Ovary (tissue), 10 donors: ENCODE measurements at places on chromosomes 1 and 21.
A peak's percentile ranks its signal among the peaks of the same experiment; 100 is the strongest.

- no peak for DNase-seq
Observed at GRCh38 chr21:32578107-32578691, 7.1 kb downstream of the TCP10L start.

- no peak for DNase-seq
Observed at GRCh38 chr1:109712321-109712864, 342 bp downstream of the GSTM5 start.

DNA sequence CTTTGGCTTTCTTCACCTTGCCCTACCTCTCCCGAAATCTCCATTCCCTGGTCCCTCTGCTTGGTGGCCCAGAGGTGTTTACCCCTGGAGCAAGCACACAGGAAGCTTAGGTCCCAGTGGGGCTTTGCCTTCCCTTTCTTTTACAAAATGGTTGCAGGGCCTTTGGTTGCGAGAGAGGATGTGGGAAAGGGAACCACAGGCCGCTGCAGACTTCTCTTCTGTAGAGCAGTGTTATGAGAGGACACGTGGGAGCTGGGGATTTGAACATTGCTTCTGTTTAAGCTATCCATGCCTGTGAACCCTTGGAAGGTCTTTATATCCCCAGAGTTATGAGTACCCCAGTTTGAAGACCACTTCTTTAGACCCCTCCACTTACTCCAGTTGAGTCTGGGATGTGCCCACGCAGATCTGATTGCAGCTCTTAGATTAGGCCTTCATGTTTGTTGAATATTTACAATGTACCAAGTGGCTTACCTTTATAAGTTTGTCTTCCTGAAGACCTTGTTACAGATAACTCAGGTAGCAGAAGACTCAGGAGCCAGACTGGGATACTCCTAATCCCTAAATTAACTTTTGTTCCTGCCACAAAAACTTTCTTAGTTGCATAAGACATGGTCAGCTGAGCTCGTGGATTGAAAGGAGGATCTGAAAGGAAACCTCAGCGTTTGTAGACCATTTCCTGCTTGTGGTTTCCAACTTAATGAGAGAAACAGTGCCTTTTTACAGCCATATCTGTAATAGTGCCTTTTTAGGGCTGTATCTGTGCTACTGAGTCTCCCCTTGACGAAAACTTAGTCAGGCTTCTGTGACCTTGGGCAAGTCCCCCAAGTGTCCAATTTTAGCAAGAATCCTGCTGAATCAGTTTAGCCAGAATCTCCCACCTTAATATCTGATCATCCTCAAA is 21.9 kb upstream of the IVNS1ABP start:
- DNase-seq = no peak

DNA sequence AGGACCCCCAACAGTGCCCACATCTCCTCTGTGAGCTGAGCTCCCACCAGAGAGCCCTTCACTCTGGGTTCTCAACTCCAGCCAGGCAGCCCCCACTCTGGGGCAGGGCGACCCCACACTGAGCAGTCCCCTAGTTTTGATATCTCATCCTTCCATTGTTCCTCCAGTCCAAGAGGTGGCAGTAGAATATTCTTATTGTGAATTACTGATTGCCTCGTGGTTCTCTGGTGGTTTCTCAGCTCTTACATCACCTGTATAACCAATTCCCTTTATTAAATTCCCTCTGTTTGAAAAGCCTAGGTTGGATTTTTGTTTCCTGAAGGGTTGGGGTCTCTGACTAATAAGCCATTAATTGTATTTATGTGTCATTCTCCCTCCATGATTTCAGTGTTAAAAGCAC is 407.5 kb downstream of the SETD4 start:
- no peak for DNase-seq

DNA sequence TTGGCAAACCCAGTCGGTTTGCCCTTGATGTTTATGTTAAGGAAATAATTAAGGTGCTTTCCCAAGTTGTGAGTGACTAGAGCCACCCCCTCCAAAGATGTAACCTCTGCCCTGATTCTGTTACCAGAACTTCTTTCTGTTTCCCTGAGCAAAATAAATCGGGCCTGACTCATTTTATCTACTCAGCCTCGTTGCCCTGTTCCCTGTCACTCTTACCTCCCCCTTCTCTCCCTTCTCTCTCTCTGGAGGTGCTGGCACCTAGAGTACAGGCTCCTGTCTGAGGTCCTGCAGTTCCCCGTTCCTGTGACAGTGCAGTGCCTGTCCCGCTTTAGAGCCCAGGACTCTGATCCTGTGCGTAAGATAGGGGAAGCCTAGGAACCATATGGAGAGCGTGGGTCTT is 35.4 kb downstream of the CXADR start:
- no peak for DNase-seq

- no peak for DNase-seq
Observed at GRCh38 chr1:77279929-77280328, 1.9 kb upstream of the AK5 start.

GRCh38 chr1:36109041-36109679 is 15.9 kb downstream of the COL8A2 start:
- DNase-seq = no peak

DNA sequence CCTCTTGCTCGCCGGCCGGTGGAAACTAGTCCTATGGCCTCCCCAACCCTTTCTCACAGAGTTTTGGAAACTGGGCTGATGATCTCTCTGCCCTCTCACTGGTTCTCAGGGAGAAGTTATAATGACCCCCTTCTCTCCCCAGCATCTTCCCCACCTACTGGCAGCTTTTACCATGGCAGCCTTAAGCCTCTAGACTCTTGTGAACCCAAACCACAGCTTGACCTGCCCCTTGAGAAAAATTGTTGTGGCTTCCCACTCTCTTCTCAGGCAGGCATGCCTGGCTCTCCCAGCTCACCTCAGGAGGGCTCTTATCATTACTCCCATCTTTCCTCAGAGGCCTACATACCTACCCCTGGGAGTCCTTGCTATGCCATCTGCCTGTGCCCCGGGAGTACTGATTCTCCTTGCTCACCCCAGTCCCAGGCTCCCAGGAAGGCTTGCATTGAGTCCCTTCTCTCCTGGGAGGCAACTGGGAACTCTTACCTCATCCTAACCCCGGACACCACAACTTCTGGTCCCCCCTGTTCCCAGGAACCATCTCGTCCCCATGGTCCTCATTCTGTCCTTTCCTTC is 1.6 kb downstream of the NSUN4 start:
- no peak for DNase-seq

GRCh38 chr21:38815060-38815405 is 9.3 kb downstream of the ETS2 start:
- no peak for DNase-seq

DNA sequence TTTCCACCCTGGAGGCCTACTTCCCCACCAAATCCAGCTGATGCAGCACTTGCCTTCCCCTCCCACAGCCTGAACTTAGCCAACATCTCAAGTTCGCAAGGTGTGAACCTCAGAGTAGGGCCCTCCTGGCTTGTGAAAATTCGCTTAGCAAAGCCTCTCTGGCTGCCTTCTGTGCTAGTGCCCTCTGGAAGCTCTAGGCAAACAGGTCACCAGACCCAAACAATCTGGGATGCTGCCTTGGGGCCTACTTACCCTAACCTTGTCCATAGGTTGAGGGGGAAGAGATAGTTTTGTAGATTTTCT is 30.3 kb upstream of the TRABD2B start:
- no peak for DNase-seq

GRCh38 chr21:34613679-34614627 is 960 bp downstream of the RCAN1 start:
- peak; percentile 26 for DNase-seq

DNA sequence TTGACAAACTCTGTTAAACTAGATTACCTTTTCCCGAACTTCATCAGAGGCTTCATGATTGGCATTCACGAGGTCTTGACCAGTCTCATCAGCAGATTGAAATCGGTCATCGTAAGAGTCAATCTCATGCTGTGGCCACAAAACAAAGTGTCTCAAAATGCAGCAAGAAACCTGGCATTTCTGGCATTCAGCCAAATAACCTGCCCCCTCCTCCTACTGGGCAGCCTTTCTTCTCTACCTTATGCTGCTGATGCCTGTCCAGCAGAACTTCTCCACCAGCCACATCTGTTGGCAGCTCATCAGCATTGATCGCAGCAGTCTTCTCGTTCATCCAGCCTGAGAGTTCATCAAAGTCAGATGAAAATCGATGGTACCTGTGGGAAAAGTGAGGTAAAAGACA is 12.2 kb downstream of the SPTA1 start:
- DNase-seq = no peak

GRCh38 chr1:58266242-58266641 is 280.3 kb downstream of the OMA1 start:
- DNase-seq = no peak

GRCh38 chr1:167799747-167800146 is 78.0 kb downstream of the MPZL1 start:
- no peak for DNase-seq

DNA sequence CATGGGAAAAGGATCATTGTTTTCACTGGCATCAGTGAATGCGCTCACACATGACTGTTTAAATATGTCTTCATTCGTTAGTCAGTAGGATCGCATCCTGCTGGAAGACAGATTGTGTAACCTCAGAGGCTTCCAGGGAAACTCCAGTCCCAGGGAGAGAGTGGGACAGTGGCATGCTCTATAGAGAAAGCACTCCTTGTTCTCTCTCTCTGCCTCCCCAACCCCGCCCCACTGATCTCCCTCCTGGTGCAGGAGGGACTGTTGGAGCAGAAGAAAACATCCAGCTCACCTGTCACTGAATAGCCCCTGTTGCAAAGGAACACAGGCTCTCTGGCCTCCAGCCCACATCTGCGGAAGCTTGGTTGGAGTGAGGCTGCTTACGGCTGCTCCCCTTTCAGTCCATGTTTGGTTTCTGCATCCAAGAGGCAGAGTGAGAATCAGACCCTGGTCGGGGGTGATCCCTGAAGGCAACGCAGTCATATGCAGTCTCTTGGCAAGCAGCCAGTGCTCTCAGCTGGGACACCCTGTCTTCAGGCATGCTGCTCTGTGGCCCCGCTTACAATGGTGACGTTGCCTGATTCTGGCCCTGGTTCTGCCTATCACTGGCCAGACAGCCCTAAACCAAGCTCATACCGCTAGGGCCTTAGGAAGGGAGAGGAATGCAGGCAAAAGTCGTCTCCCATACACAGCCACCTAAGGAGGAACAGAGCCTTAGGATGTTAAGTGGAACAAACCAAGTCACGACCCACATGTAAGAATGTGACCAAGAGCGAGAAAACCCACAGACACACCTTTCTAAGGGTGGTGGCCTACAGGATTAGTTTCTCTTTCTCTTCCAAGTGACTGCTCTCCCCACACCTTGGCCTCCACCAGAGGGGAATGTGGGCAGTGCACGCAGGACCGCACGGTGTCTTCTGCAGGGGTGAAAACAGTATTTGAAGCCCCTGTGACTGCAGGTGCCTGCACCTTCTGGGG is 39.7 kb downstream of the BACE2 start:
- no peak for DNase-seq

DNA sequence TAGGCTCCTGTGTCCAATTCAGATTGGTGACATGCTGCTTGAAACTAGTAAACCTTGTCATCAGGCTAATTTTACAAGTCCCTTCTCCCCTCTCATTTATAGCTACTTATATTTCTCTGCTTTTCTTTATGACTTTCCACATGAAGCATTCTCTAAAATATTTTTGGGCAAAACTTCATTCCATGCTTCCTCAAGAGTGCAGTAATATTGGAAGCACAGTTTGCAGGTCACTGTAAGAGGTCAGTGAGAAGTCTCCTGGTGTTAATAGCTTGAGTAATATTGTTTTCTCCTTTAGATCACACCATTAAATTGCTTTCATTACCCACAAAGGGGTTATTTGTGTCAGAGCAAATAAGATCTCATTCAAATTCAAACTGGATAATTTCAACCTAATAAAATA is 46.6 kb downstream of the LPAR3 start:
- no peak for DNase-seq

DNA sequence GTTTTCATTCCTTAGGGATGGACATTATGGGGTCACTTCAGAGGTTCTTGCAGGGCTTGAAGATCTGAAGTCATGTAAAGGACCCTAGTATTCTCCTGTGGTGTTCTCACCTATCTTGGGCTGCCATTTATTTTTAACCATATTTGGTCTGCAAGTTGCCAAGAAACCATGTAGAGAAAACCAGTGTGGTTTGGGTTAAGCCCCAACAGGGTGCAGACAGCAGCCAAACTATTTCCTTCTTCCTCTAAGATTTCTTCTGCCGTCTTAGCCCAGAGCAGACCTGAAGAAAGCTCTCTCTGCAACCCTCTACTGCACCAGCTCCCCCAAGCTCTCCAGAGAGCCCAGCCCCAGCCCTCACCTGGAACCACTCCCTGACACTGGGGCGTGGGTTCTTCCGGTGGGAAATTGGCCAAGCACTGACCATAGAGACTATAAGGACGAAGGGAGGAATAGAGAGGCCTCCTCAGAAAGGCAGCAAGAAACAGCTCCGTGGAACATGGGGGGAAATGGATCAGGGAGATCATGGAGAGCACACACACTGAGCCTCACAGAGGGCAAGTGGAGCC is 136.6 kb downstream of the SYF2 start:
- no peak for DNase-seq

DNA sequence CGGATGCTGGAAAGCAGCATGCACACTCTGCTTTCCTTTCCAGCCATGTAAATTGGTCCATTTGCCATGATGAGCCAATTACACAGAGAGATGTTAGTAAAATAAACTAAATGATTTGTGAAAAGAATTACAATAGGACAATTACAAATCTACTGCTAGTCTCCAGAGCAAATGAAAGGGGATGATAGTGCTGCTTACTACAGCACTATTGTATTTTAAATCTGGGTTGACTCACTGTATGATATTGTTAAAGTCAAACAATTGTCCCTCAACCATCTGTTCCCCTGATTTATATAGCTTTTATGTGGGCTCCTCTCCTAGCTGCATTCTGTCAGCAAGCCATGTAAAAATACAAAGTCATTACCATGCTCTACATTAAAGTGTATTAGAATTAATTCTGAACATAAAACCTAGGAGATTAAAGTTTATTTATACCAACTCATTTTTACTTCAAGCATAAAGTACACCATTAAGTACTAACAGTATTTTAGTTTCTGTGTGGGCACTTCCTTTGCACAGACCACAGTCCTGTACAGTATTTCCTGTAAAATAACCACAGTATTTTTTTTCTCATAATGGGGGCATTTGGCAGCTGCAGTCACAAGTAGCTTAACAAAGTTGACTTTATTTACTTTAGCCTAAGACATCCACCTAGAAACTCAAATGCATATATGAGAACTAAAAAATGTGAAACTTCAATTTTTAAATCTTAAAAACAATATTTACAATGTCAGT is 135.8 kb downstream of the VAV3 start:
- DNase-seq = no peak

GRCh38 chr1:2981981-2982614 is 39.2 kb upstream of the ACTRT2 start:
- no peak for DNase-seq

DNA sequence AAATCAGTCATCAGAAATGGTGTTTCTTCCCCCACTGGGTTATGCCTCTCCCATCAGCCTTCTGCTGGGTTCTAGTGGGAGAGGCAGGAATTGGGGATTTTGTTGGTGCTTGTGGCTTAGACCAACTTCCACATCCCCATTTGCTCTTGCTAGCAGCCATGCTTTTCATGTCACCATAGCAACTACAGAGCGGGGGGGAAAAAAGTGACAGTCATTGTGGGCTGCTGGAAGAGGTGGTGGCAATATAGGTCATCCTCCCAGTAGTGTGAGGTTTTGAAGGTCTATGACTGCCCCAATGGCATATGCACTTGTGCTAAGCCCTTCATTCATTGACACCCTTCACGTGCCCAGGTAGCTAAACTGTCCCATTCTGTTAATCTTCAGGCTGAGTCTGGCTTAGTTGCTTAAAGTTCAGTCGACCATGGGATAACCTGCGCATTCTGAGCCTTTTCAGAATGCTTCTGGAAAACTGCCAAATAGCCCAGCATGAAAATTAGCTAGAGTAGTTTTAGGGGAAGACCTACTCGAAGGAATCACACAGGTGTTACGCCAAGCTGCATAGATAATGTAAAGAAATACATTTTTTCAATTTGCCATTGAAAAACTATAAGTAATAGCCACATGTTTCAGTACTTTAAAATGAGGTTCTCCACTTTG is 53.7 kb upstream of the ZNF326 start:
- DNase-seq = no peak
